Stimulated activated CD4-positive, alpha-beta T cell treated with anti-CD3 and anti-CD28 coated beads, TNF-alpha, amount 100 ng/mL, for 1 hour (primary cell): ENCODE measurements at places on chromosomes 13 and 19.
A peak's percentile ranks its signal among the peaks of the same experiment; 100 is the strongest.

GRCh38 chr13:85255978-85256377 lies 543.2 kb downstream of the SLITRK6 start:
- no peak for DNase-seq

- DNase-seq = no peak
These were observed 27.1 kb downstream of the POU4F1 start for GRCh38 chr13:78576261-78576660.

DNA sequence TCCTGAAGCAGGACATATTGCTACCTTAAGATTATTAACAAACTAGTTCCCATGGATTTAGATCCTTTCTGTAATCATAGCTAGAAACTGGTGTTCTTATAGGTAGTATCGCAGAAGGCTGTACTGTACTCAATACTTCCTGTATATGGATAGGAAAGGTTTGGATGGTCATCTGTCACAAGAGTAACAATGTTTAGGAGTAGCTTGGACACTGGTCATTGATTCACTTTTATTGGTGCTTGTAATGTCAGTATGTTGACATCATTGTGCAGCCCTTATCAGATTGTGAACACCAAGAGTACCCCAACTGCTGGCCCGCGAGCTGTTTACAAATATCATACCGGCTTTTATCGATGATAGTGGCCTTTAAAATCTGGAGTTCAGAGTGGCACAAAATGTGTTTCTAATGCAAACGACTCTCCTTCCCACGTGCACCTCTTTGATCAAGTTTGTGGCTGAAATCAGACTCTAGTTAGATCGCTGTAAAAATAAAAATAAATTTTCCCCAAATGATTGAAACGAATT lies 605 bp upstream of the CDK8 start:
- no peak for DNase-seq

DNA sequence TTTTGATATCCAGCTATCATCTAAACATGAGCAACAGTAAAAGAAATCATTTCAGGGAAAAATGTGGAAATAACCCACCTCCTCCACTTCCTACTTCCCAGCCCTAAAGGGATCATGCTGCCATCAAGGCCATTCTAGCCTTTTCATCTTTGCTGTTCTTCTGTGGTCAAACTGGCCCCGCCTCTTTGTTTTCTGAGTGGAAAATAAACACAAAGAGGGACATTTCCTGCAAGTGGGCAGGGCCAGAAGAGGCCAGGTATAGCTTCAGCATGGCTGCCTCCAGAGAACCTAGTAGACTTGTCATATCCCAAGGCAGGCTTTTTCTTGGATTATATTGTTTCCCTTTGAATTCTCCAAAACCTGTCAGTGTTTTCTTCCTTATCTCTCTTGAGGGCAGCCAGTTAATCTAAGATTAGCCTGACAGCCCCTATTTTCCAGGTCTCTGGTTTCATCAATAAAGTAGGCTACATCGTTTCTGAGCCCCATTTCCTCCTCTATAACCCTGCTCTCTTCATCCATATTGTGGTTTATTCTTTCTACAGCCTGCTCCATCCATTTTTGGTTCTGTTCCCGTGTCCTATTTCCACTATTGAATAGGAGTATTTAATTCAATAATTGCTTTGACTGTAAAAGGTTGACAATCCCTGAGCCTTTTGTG lies 117.6 kb downstream of the GPC6 start:
- no peak for DNase-seq

DNA sequence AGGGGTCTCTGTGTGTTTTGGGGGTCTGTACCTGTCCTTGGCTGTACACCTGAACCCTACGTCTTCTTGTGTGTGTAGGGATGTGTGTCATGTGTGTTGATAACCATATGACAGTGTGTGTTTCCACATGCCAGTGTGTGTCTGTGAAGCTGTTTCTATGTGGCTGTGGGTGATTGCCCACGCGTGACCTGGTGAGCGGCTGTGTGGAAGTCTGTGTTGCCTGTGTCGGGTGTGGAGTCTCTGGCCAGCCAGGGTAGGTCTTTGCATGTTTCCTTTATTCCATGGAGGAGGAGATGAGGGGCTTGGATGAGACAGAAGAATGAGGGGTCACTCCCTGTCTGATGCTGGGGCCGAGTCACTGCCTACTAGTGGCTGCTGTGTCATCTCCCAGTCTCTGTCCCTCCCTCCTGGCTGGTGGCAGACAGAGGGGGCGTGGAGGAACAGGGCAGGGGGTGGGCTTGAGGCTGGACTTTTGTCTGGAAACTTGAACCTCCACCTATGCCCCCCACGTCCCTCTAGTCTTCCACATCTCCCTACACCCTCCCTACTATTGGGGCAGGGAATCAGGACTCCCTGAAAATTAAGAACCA lies 2.8 kb upstream of the FOSB start:
- no peak for DNase-seq

DNA sequence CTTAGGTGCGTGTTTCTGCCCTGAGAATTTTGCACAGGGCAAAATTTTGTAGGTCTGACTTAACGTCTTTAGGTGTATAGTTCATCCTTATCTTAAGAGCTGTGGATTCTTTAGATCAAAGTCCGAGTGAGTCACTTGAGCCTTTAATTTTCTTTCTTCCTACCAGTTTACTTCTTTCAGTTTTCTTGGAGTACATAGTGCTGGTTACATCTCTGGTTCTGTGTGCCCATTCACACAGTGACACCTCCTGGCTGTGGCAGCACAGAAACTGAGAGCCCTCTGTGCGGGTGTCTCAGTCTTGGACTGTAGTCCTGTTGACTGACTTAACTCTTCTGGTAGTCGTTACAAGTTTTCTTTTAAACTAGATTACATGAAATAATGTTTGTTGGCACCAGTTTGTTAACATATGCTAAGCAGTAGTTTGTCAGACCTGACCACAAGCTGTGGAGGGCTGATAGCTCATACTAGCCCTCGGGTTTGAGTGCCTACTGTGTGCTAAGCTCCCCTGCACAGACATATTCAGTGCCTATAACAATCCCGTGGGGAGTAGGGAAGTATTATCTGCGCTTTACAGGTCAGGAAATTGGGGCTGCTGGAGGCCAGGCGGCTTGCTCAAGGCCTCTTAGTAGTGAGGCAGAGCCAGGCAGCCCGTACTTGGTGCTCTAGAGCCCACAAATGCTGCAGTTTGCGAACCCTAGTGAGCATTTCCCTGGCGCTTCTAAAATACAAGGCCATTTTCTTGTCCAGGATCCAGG lies 1.6 kb downstream of the GATAD2A start:
- peak; percentile 14 for DNase-seq

GRCh38 chr19:14325863-14326262 lies 55.4 kb upstream of the ADGRE5 start:
- no peak for DNase-seq

GRCh38 chr13:20326276-20326675 lies 94.2 kb upstream of the GJB6 start:
- DNase-seq = no peak

- DNase-seq = no peak
These were observed 313.8 kb downstream of the ENOX1 start for GRCh38 chr13:43472980-43473379.

DNA sequence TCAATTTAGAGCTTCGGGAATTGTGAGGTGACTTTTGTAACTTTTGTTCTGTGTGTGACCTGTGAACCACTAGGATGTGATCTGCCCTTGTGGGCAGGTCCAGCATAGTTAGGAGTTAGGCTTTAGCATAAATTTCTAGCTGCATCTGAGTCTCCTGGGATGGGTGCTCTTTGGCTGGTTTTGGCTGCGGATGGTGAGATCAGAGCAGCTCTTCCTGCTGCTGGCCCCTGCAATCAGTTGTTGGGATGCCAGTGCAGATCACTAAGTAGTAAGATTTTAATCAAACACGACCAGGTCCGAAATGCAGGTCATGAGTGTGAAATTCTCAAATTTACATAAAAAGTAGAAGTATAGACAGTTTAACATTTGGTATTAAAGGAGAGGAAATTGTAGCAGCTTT lies 8.5 kb downstream of the CEBPG start:
- DNase-seq = no peak

GRCh38 chr19:46198756-46199155 lies 30.8 kb upstream of the IGFL1 start:
- no peak for DNase-seq

- DNase-seq = no peak
These were observed 1.1 kb upstream of the KLF1 start for GRCh38 chr19:12888006-12888603.

- DNase-seq = no peak
These were observed 2.3 kb downstream of the MIDN start for GRCh38 chr19:1250437-1251260.

GRCh38 chr13:27182844-27183497 lies 11.4 kb upstream of the USP12 start:
- DNase-seq = no peak

DNA sequence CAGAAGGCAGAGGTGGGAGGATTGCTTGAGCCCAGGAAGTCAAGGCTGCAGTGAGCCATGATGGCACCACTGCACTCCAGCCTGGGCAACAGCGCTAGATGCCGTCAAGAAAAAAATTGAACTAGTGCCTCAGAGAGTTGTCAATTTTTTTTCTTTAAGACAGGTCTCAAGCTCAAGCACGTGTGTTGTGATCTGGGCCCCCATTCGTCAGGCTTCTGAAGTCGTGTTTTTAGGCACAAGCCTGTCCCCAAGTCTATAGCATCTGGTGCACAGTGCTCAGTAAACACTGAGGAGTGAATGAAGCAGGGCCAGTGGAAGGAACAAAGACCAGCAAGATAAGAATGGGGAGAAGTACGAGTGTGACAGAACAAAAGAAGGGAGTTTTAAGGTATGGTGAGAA lies 23.7 kb upstream of the LAMP1 start:
- DNase-seq = no peak

- DNase-seq = no peak
These were observed 171.9 kb downstream of the ITGBL1 start for GRCh38 chr13:101624210-101624922.

- DNase-seq = no peak
These were observed 756.7 kb upstream of the ARGLU1 start for GRCh38 chr13:107324416-107325204.

DNA sequence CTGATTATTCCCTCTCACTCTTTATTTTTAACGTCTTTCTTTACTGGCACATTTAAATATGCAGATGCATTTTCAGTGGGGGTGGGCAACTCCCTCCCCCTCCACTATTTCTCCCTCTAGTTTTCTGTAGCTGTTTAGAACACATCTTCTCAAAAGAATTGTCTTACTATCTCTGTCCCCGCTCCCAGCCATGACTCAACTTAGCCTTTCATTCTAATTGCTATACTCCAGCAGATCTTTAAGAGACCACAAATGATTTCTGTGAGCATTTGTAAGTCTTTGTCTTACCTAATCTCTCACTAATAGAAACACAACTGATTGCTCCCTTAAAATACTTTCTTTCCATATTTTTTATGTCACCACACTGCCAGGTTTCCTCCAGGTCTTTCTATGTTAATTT lies 350.9 kb downstream of the SPRY2 start:
- DNase-seq = no peak

- no peak for DNase-seq
These were observed 321.1 kb upstream of the EDNRB start for GRCh38 chr13:78239714-78240113.

- no peak for DNase-seq
These were observed 27.2 kb downstream of the CAPN12 start for GRCh38 chr19:38717051-38717450.

DNA sequence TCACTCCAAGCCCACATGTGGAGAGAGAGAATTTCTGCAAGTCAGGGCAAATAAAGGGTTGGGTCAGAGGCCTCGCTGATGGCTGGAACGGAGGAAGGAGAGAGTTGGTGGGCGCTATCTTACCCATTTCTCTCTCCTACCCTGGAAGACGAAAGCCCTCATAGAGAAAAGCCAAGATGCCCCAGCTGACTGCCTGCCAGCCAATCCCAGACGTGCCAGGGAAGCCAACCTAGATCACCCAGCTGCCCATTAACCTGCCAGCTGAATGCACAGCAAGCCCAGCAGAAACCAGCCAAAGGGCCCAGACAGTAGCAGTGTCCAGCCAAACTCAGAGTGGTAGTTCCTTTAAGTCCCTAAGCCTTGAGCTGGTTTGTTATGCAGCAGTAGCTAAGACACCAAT lies 167.0 kb upstream of the ZNF507 start:
- no peak for DNase-seq

GRCh38 chr19:29854033-29854432 lies 42.2 kb downstream of the CCNE1 start:
- no peak for DNase-seq

DNA sequence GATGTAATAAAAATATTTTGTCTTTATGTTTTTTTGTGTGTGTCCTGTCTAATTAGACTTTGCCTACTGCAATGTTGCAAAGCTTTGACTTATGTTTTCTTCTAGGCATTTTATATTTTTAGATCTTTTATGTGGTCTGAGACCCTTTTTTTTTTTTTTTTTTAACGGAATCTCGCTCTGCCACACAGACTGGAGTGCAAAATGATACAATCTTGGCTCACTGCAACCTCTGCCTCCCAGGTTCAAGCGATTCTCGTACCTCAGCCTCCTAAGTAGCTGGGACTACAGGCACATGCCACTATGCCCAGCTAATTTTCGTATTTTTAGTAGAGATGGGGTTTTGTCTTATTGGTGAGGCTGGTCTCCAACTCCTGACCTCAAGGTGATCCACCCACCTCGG lies 8.5 kb upstream of the ZNF304 start:
- DNase-seq = no peak

- no peak for DNase-seq
These were observed 31.3 kb upstream of the USE1 start for GRCh38 chr19:17183858-17184321.

DNA sequence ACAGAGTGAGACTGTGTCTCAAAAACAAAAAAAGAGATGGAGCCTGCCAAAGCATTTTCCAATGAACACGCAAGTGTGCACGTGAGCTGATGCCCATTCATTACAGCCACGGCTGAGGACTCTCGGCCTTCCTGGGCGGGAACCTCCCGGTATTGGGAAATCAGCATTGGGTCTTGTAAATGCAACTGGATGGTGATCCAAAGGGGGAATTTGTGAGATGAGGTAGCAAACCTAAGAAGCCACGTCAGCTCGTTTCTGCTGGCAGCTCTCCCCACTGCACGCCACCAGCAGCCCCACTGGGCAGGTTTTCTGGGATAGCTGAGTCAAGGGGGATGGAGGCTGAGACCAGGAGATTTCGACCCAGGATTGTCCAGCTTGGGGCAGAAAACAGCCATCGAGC lies 11.5 kb downstream of the C13orf46 start:
- no peak for DNase-seq

DNA sequence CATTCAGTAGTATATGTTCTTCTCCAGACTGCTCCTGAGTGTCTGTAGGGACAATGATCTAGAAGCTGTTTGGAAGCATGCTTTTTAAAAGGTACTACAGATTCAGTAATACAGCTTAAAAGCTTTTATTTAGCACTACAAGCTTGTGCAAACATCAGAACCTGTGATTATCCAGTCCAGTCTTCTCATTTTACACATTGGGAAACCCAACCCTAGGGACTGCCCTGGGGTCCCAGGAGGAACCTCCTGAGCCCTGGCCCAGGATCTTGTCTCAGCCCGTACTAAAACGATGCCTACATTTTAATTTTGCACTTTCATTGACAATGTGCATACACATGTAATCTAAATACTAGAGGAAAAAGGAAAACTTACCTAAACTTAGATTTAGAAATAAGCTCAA lies 12.5 kb downstream of the DOCK9 start:
- no peak for DNase-seq

DNA sequence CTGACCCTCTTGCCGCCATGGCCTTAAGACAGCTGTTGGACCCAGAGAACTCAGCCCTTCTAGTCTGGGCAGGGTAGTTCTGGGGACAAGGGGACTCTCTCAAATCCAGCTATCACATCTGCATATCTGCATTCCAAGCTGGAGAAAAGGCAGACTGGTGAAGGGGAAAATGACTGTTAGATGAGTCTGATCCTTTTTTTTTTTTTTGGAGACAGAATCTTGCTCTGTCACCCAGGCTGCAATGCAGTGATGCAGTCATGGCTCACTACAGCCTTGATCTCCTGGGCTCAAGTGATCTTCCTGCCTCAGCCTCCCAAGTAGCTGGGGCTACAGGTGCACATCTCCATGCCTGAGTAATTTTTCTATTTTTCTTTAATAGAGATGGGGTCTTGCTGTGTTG lies 114.3 kb downstream of the SIPA1L3 start:
- DNase-seq = no peak
